ENCODE measurements at places on chromosomes 6 and 20.

DNA sequence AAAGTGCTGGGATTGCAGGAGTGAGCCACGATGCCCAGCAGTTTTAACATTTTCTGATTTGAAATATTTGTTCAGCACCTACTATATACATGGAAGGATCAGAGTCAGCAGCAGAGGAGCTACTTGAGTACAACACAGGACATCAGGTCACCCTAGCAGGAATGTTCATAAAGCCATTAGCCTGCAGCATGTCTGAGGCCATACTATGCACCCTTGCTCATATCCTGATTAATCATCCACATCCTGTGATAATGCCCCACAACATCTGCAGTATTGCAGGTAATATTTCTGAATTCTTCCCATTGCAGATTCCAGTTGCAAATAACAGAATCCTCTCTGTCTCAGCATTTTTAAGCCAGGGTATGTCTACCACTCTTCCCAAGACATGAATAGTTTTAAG is 171.0 kb upstream of the PRND start:
- no peak for DNase-seq

GRCh38 chr6:65052626-65053025 is 654.4 kb downstream of the EYS start:
- no peak for DNase-seq

DNA sequence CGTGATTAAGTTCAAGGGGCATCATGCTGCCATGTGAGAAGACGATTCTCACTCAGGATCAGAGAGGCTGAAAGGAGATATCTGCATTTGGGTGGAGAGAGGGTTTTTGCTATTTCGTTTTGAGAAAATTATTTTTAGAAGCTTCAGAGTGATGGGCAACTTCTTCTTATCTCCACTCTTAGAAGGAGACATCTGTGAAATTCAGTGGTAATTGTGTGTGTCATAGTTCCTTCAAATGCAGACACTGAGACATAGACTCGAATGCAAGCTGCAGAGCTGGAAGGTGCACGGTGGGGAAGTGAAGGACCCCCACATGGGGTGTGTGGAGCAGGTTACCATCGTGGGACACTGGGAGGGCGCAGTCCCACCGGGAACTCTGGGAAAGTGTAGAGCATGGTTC is 116.8 kb downstream of the PRND start:
- DNase-seq = no peak

DNA sequence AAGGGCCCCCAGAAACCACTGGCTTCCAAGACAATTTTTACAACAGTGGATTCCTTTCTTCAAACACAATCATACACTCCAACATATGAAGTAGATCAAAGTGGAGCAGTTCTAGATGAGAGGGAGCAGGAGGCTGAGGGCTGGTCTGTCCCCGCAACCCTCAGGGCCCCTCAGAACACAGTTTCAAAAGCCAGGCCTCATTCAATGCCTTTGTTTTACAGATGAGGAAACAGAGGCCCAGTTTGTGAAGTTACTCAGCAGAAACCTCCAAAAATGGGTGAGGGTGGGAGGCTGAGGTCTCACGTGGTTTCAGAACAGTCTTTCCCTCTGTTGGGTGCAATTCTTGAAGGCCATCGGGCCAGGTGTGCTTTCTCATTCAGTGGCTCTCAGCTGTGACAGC is 134.9 kb downstream of the SCML4 start:
- DNase-seq = no peak

DNA sequence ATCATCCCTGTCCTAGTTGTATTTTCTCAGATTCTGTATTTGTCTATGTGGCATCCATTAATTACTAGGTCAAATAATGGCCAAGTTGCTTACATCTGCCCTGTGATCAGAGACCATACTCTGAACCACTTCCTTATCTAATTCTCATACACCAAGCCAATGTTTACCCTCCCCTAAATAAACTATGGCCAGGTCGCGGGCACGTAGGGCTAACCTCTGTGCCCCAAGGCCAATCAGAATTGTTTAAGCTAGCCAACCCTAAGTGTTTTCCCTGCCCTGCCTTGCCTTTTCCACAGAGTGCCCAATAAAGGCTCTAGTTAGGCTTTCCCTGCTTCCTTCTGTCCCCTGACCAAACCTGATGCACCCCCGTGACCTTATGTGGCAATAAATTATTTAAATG is 2.8 kb upstream of the CALHM4 start:
- no peak for DNase-seq

DNA sequence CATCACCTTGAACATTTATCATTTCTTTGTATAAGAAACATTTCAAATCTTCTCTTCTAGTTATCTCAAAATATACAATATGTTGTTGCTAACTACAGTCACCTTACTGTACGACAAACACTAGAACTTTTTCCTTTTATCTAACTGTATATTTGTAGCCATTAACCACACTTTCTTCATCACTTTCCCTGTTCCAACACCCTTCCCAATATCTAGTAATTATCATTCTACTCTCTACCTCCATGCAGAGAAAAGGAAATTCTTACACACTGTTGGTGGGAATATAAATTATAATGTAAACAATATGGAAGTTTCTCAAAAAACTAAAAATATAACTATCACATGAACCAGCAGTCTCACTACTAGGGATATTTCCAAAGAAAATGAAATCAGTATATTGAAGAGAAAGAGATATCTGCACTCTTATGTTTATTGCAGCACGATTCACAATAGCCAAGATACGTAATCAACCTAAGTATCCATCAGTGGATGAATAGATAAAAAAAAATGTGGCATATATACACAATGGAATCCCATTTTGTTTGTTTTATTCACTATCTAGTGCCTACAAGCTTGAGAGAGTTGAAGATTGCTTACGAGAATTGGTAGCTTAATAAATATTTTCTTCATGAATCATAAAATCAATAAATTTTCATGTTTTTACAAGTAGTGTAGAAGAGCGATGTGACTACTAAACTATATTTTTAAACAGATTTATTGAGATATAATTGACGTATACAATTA is 2.4 kb downstream of the RHAG start:
- no peak for DNase-seq

DNA sequence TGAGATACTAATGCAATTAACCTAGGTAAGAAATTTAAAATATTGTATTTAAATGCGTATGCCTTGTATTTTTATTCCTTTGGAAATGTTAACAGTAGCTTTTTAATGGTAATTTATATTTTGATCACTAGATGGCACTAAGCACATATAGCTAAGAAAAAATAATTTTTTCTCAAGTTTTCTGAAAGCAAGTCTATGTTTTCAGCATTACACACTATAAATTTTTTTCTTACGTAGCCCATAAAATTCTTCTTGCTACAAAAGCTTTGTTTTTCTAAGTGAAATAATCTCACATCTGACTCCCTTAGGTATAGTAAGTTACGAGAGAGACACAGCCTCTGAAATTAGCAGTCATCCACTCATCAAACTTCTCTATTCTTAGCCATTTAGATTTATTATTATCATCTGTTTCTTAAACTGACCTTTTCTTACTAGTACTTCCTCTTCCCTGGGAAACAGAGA is 35.7 kb downstream of the TSPYL4 start:
- no peak for DNase-seq

DNA sequence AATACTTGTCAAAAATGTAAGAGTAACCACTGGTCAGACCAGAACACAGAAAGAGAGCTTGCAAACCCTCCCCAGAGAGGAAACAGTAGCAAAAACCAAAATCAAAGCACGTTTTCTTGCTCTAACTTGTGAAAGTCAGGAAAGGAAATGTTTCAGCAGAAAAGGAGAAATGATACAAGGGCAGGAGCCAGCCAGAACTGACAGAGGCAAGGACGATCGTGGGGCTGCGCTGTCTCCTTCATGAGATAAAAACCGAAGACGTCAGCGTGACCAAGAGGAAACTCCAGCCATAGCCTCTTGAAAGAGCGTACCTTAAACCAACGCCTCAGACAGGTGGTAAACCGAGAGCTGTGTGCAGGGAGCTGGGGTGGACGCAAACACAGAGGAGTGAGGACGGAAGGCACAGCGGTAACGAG is 27.5 kb downstream of the LAMA5 start:
- no peak for DNase-seq

GRCh38 chr20:14568701-14569100 is 231.3 kb upstream of the FLRT3 start:
- no peak for DNase-seq
